ENCODE measurements at places on chromosomes 2 and 18.

GRCh38 chr2:29723255-29724001 is 198.0 kb downstream of the ALK start:
- peak; percentile 7 for DNase-seq

- peak; percentile 56 for DNase-seq
These were observed 209.4 kb downstream of the ZEB2 start for GRCh38 chr2:144310484-144310883.

DNA sequence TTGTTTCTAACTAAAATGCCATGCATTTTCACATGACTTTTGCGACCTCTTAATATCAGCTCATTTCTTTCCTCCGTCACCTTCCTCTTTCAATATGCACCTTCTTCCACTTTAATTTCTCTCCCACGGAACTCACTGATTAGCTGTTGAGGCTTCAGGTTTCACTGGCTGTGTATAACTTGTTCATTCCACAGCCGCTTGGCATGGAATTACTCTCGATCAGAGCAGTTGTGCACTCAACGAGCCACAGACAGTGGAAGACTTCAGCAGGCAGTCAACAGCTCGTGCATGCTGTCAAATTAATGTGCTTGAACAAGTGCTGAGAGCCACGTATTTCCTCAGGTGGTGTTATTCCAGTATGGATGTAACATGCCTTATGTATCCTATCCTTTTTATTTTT is 491.2 kb upstream of the DDX18 start:
- no peak for DNase-seq

DNA sequence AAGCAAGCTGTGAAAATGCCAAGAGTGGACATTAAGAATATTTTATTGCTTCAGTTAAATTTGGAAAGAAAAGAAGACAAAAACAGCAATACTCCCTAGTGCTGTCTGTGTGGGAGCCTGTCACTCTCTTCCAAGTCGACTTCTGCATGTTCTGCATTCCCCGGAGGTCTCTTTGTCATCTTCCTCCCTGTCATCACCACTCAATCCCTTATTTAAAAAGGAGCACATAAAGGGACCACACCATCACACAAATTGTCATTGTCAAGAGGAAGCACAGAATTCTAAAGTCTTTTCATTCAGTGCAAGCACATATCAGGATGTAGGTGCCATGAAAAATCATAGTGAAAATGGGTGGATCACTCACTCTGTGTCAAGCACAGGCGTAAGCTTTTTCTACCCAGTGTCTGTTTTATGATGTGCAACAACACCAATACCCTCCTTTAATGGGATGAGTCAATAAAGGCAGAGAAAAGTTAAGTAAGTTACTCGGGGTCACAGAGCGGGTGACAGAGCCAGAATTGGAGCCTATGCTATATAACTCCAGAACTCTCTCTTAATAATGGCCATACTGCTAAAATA is 222.4 kb upstream of the HNMT start:
- DNase-seq: no peak

DNA sequence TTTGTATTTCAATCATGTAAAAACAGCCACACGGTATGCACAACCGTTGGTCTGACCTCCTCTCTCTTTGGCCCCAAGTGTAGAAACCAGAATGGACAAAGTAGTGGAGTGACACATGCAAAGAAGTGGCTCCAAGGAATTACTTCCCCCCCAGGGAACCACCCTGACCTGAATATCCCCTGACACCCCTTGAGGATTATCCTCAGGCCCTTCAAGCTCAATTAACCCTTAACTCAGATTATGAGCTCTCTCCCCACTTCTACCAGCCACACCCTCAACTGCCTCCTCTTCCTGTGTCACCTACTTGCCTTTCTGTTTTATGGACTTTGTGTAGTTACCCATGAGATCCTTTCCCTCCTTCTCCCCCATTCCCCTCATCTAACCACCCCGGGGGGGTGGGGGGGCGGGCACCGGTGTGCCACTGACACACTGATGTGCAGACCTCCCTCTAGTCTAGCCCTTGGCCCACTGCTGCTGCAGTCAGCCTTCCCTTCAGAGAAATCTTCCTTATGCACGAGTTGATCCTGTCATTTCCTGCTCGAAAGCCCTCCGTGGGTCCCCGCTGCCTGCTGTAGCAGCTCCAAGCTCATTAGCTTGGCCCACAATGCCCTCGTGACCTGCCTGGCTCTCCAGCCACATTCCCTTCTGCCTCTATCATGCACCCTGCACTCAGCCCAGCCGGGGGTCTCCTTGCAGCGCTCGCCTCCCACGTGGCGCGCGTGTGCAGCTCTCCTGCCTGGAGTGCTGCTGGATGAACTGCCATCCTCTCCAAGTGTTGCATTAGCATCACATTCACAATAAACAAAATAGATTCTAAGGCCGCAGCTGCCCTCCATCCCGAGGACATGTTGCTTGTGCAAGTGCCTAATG is 40.1 kb upstream of the TMEM177 start:
- no peak for DNase-seq

Measured in activated CD4-positive, alpha-beta T cell treated with anti-CD3 and anti-CD28 coated beads, Interleukin-2, amount 50 U/mL, for 16 hours (primary cell).